Naive thymus-derived CD4-positive, alpha-beta T cell (primary cell): ENCODE measurements at places on chromosomes 3 and 15.
A peak's percentile ranks its signal among the peaks of the same experiment; 100 is the strongest.

GRCh38 chr3:38651153-38651789 is 1.8 kb upstream of the SCN5A start:
- DNase-seq: peak; percentile 72

DNA sequence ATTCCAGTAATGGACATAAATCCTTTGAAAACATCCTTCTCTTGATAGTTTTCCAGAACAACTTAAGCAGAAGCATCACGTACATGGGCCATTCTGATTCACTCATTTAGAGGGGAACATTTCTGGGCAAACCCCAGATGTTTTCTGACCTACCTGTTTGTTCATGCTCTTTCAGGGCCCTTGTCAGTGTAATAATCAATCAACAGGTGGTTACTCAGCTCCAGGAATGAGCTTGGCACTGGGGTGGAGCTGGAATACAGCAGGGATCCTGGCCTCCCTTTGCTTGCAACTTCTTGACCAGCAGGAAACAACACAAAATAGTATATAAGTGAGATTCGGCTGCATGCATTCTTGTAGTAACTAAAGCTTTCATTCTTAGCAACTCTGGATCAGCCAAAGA is 9.2 kb upstream of the UBE2E1 start:
- no peak for DNase-seq

DNA sequence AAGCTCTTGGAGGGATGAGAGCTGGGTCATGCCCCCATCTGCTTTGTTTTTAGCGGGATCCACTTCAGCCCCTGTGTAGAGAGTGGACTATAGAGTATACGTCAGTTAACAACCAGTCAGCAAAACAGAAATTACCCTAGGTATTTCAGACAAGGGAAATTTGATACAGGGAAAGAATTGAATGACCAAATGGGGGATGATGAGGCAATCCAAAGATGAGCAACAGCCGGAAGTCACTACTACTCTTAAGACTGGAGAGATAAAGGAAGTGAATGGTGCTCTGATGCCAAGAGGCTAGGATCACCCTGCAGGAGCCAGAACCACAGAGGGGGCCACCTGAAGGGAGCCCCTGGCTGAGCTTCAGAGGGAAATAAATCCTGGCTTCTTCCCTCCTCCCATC is 1.7 kb upstream of the GPR62 start:
- no peak for DNase-seq

GRCh38 chr3:27666272-27666671 is 55.9 kb downstream of the EOMES start:
- no peak for DNase-seq
